ENCODE measurements at places on chromosomes 3 and 15.

DNA sequence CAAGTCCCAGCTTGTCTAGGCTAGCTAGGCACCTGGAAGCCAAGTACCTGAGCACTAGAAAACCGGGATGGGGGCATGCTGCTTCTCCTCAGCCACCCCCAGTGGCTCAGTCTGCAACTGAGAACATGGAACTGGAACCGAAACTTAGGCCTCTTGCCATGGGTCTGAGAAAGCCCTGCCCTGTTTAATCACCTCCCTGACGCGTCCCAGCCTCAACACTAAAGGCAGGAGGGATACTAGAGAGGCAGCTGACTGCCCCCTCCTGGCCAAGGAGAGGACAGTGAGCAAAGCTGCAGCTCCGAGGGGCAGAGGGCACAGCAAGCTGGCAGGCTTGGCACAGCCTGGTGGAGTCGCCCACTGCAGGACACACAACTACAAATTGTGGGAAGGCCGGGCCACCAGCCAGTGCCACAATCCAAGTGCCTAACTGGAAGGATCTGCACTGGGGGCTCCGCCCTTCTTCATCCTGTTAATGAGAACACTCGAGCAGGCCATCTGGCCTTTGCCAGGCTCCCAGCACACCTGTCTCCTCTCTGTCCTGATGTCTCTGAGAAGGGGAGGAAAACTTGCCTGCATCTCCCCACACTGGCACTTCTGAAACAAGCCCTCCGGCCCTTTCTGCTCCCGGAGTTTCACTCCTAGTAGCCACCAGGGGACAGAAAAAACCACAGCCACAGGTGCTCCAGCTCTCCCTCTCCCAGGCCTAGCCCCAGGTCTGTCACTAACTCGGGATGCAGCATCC, 53.7 kb downstream of the BDH1 start:
- DNase-seq, result no peak

DNA sequence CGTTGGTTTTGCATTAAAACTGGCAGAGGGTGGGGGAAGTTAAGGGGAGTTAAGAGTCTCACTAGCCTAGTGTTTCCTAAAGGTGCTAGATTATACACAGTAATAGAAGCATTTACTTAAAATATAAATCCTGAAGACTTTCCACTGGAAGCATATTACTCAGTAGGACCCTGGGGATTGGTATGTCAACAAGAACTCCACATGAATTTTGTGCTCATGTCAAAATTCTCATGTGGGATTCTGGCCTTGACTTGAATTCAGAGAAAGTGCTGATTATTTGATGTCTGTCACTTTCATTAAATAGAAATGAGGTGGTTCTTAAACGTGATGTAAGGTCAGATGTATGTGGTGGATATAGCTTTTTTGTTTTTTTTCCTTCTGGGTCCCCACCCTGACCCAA, 997.2 kb downstream of the TUSC7 start:
- no peak for DNase-seq

DNA sequence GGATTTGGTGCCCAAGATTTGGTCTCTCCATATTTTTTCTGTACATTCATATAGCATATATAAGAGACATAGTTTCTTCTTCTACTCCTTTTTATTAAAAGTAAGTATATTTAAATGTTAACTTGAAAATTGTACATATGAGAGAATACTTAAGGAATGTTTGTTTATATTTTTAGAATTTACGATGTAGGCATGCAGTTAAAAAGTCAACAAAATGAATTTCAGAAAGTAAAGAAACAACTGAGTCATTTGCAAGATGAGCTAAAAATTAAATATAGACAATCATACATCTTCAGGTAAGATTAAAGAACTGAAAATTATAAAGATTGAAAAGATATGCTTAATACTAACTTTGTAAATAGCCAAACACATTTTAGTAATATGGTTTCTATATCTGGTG, 94.2 kb downstream of the LEKR1 start:
- no peak for DNase-seq

- DNase-seq, result no peak
These were observed 25.8 kb downstream of the DYNC1LI1 start for GRCh38 chr3:32544894-32545293.

DNA sequence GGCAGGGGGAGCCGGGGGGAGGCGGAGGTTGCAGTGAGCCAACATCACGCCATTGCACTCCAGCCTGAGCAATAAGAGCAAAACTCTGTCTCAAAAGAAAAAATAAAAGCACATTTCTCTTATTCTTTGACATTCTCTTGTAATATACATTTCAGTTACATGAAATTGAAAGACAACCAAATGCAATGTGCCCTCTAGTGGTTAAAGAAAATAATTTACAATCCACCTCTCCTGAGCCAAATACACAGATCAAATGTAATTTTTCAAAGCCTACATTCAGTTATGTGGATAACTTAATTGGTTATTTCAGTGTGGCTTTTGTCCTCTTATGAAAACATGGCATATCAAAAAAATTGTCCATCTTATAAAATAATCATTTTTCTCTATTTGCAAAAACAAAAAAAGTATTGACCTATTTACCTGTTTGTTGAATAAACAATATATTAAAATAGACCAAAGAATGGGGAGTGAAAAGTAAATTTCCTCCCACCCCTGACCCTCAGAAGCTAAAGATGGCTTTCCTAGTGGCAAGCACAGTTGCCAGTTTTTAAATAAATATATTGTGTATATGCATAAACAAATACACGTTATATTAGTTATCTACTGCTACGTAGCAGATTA, 14.2 kb upstream of the U2SURP start:
- DNase-seq, result no peak

- DNase-seq, result peak; percentile 7
These were observed 9.8 kb downstream of the RAB27A start for GRCh38 chr15:55279746-55280351.

GRCh38 chr15:75982468-75982867, 29.8 kb downstream of the NRG4 start:
- DNase-seq, result no peak

DNA sequence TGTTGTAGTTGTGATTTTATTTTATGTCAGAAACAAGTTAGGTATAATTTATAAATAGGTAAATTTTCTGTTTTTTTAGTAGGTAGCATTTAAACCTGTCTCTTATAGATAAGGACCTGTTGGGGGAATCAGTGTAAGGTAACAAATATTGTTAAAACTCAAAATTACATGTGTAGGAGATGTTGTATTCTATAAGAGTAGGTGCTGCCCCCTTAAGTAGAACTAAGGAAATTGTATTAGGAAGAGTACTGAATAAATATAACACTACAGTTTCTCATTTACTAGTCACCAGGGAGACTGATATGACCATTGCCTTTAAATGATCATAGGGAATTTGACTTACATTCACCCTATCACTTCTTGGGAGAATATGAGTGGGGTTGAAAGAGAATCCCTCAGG, 31.2 kb downstream of the SLC25A36 start:
- no peak for DNase-seq

DNA sequence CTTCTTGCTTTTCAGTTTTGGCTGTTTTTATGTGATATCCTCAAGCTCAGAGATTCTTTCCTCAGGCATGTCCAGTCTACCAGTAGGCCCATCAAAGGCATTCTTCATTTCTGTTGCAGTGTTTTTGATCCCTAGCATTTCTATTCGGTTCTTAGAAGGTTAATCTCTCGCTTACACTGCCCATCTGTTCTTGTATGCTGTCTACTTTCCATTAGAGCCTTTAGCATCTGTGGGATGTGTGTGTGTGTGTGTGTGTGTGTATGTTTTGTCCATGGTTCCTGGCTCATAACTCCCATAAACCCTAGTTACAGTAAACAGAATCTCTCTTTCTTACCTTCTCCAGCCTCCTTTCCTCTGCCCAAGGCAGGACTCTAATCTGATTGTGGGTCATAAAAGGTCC, 5.1 kb upstream of the SLC22A13 start:
- no peak for DNase-seq

- no peak for DNase-seq
These were observed 168.8 kb upstream of the TOPAZ1 start for GRCh38 chr3:44072601-44073540.

DNA sequence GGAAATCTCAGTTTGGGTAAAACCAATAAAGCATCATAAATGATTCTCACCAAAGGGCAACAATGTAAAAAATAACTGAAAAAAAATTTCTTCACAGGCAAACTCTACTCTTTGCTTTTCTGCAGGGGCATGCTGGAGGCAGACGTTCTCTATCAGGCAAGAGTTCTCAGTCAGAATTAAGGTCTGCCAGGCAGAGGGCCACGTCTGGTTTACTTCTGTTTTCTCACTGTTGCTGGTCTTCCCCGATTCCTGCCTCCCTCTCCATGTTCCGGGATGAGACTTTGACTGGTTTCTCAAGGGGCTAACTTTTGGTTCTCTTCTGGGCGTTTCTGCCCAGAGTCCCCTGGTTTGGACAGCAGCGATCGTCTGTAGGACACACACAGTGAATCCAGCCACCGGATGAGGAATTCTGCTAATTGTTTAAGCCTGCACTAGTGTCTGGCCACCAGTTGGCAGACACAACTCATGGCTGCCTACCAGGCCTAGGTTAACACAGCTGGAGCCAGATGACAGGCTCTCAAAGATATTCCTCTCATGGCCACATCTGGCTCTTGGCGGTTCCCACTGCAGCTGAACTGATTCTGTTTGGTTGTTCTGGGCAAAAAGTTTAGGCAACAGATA, 273.1 kb downstream of the FOXP1 start:
- no peak for DNase-seq

DNA sequence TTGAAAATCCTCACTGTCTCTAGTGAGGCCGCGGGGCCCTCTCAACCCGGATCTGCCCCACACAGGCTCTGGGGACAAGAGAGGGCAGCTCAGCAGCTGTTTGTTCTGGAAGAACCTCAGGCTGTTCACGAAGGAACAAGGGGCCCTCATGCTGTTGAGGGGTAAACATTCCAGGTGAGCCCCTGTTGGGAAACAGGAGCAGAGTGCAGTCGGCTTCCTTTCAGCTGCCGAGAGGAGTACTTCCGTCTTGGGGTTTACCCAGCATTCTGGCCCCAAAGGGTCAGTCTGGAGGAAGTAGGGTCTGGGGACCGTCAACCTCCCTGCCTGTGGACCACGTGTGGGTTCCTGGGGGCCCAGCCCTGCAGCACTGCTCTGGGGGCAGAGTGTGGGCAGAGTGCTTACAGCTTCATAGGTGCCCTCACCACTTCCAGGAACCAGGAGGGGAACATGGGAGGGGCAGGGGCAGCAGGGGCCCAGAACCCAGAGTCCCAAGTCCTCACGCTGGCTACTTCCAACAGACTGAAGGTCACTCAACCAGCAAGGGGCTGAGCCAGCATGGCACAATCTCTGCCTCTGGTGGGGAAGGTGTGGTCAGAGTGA, 49.2 kb upstream of the CTSH start:
- DNase-seq, result no peak

DNA sequence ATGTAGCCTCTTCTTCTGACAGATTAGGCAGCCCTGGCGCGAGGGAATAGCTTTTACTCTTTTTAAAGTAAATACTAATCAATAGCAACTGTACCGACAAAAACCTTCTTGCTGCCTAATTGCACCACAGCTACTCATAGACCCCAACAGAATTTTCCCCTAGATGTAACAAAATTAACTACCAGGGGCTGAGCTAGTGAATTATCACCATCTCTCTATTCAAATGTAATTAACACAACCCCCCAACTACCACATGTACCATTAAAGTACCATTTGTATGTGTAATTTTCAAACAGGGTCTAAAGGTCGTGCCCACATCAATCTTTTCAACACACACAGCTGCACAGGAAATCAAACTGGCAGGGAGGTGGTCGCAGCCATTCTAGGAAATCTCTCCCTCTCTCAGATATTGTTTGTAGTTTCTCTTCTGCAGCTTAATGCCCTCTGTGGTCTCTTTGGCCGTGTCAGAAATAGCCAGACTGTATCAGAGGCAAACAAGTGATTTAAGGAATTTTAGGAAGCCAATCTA, 322.9 kb downstream of the RORA start:
- no peak for DNase-seq

DNA sequence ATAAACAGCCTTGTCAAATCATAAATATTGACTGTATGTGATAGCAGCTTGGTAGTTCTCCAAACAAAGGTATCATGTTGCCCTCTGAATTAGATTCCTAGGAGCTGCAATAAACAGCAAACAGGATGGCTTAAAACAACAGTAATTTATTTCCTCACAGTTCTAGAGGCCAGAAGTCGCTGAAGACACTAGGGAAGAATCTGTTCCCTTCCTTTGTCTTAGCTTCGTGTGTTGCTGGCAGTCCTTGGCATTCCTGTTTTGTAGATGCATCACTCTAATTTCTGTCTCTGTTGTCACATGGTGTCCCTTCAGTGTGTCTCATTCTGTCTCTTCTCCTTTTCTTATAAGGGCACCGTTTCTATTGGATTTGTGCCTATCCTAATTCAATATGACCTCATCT, 679.3 kb downstream of the OTOL1 start:
- DNase-seq, result no peak

DNA sequence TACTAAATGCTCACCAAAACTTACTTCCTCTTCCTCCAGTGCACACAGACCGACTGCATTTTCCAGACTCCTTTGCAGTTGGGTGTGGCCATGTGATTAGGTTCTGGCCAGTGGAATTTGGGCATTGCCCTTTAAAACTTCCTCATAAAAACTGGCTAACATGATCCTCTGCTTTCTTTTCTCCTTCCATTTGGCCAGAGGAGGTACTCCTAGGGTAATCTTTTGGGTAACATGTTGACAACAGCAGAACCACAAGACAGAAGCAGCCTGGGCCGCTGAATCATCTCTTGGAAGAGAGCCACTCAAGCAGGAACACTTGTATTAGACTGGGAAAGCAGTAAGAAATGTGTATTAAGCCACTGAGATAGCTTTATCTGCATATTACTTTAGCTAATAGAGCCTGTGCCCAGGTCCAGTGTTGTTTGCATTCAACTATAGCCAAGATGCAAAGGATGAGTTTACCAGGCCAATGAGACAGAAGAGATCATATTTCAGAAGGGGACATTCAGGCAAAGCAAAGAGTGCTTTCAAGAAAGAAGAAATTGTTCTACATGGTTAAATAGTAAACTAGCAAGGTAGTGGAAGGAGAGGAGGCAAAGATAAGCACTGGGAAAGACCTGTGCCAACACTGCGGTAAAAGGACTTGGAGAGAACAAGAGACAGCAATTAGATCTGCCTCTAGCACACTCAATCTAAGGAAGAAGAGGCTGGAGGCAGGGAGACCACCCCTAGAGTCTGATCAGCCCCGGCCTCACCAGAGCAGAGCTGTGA, 79.8 kb downstream of the PLCH1 start:
- DNase-seq, result no peak

DNA sequence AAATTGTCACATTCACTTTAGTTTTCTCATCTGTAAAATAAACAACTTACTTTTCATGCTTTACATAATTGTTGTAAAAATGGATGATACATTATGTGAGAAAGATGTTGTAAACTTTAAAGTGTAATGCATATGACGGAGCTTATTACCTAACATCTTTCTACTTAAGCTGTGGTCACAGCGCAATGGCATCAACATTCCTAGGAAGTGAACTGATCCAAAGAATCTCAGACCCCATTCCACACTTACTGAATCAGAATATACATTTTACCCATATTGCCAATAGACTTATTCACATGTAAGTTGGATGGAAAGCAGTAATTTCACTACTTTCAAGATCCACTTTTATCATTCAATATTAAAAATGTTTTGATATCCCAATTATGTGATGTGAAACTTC, 497.5 kb downstream of the FGF12 start:
- no peak for DNase-seq

DNA sequence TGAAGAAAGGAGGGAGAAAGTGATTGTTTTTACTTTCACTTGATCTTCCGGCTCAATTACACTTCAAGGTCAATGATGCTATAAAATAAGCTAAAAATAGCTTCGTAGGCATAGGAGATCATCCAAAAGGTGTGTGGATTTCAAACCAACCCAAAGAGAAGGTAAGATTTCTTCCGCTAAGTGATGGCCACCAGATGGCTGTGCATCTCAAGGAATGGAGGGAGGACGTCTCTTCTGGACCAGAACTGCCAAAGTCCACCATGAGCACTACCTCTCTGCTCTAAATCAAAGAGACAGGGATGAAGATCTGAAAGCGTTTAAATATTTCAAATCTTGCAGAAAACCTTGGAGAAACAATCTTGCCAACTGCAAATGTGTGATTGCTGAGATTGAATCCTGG, 199.1 kb upstream of the ZPLD1 start:
- no peak for DNase-seq

All from amniotic stem cell (primary cell).